ENCODE measurements at places on chromosomes 1 and 21.

- no peak for DNase-seq
Measured at GRCh38 chr1:115289940-115290339, 48.1 kb downstream of the NGF start.

DNA sequence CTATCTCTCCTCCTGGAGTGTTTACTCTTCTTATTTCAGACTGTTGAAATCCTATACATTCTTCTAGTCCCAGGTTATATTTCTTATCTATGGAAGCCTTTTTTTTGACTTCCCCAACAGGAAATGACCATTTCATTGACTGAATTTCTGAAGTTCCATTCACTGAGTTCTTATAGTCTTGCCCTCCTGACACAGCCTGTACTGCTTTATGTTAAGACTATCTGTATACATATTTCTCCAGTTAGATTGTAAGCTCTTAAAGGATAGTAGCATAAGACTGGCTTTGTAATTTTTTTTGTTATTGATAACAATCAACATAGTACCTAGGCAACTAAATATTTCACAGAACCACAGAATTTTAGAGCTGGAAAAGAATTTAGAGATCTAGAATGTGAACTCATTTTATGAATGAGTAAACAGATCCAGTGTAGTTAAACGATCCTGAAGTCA lies 14.9 kb upstream of the MACF1 start:
- DNase-seq = no peak

DNA sequence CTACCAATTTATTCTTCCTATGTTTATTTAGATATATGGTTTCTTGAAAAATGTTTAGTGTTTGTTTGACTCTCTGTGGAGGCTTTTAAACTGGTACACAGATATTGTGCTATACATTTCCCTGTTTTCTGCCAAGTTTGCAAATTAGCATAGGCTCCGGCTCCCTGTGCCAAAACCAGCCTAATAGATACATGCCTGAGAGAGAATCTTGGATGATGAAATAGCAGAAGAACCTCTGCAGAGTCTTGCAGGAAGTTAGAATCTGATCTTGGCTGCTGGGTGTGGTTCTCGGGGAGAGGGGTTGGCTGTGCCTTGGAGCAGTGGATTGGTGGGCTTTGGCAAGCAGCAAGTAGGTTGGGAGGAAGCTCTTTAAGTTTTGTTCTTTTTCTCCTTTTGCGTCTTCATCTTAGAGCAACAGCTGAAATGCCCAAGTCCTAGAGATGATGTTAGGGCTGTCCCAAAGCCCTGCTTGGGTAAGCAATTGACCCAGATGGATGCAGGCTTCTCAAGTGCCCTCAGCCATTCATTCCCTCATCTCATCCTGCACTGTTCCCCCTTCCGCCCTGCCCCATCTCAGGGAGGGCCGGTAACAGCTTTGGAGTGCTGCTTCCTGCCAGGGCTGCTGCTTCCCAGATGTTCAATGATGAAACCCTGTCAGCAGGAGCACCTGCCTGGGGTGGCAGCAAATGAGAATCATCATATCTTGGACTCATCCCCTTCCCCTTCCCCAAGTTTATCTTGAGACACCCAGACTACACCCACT lies 9.3 kb downstream of the PLA2G2A start:
- peak; percentile 0 for DNase-seq

GRCh38 chr1:200483491-200484143 lies 73.8 kb upstream of the ZNF281 start:
- no peak for DNase-seq

GRCh38 chr1:195979646-195980045 lies 628.6 kb downstream of the KCNT2 start:
- no peak for DNase-seq

- DNase-seq = no peak
Measured at GRCh38 chr1:59066236-59066635, 230.7 kb upstream of the FGGY start.

DNA sequence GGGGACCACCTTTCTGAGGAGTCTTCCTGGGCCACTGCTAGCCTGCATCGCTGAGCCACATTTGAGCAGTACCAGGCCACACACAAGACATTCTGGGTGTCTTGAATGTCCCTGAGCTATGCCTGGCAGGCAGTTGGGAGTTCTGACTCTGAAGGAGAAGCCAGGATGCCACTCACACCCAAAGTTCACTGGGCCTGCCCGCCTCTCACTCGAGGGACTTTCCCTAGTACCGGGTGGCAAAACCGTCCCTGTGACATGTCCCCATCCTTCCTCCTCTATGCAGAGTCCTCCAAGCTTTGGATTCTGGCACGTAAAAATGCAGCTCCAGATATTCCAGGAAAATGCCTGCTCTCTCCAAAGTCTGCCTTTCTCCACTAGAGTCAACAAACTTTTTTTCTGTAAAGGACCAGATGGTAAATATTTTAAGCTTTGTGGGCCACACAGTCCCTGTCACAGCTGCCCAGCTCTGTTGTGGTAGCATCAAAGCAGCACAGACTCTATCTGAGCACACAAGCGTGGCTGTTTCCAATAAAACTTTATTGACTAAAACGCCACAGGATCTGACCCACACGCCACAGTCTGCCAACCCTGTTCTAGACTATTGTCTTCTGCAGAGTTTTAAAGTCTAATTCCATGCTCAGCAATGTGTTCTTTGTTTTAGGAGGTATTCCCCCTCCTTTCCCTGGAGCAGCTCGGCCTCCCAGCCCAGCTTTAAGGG lies 19.2 kb upstream of the GUCA2B start:
- no peak for DNase-seq
